Stimulated activated CD4-positive, alpha-beta T cell treated with anti-CD3 and anti-CD28 coated beads, Interleukin-1b, Interleukin-23, amount 100 ng/mL, for 4 hours (primary cell): ENCODE measurements at places on chromosomes 11 and 22.
A peak's percentile ranks its signal among the peaks of the same experiment; 100 is the strongest.

GRCh38 chr11:69359735-69360480 lies 66.0 kb downstream of the MYEOV start:
- no peak for DNase-seq

DNA sequence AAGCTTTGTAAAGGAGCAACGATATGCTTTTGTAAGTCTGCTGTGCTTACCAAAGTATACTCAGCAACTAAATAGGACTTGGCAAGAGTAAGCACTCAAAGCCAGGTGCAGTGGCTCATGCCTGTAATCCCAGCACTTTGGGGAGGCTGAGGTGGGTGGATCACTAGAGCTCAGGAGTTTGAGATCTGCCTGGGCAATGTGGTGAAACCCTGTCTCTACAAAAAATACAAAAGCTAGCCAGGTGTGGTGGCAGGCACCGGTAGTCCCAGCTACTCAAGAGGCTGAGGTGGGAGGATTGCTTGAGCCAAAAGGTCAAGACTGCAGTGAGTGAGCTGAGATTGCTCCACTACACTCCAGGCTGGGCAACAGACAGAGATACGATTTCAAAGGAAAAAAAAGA lies 67.5 kb downstream of the PAK1 start:
- DNase-seq, result no peak

- no peak for DNase-seq
Observed at GRCh38 chr11:61553373-61554171, 27.3 kb downstream of the SYT7 start.

DNA sequence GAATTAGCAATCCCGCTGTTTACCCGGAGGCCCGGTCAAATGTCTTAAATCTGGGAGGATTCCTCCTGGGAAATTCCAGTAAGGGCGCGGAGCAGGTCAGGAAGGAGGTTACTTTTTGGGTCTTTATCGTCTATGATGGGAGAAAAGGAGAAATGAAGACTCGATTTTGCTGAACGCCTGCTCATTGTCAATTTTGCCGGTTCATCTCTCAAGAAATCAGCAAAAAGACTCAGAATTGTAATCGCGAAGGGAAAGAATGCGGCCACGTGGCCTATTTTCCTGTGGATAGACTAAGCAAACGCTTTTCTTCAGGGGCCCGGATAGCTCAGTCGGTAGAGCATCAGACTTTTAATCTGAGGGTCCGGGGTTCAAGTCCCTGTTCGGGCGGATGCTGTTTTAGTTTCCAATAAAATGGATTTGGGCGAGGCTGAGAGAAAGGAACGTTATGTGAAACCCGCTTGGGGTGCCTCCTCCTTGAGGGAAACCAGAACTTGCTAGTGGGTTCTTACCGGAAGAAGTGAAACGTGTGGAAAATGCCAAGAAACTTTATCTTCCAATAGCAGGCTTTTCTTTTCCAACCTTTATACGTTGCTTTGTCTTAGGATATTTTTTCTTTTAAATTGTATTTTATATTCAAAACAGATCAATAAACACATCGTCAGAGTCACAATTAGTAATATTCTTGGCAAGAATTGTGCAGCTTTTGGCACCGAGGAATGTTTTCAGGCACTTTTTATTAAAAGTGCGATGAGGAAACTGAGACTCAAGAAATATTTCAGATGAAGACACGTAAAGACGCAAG lies 45.0 kb downstream of the OR4D9 start:
- DNase-seq, result peak; percentile 70

DNA sequence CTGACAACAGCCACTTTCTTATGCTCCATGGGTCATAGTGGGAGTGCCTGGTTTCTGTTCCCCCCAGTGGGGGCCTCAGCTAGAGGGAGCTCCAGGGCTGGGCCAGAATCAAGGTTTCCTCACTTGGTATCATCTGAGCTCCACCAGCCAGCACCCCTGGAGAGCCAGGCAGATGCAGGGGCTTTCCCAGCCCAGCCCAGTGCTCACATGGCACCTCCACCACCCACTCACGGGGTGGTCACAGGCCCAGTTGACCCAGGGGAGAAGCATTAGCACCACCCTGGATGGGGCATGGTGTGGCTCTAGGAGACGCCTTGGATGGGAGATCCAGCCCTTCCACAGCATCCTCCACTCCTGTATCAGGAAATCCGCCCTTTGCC lies 24.1 kb upstream of the WNT7B start:
- DNase-seq, result no peak
